Tongue (tissue), 3 donors: ENCODE measurements at places on chromosomes 1 and 21. TPM values are rescaled to one million over a fixed set of nuclear protein-coding genes. Genes with fewer than 3 reads are reported as not detected.

Gene FAM76A
- total RNA-seq = 18.1 TPM

Gene MATN1
- not detected for total RNA-seq

Gene A3GALT2
- not detected for total RNA-seq

Gene MED8
- total RNA-seq = 26.0 TPM

Gene RHD
- 0.92 TPM for total RNA-seq

Gene FAM72B
- 1.5 TPM for total RNA-seq

Gene CYP4A11
- not detected for total RNA-seq

Gene HHIPL2
- total RNA-seq = not detected

Gene PRDM2
- total RNA-seq = 29.5 TPM

Gene PLPPR5
- total RNA-seq = 2.2 TPM

Gene KDF1
- total RNA-seq = 2.3 TPM

Gene ZNF695
- total RNA-seq = 3.5 TPM

Gene ERG
- total RNA-seq = 8.6 TPM

Gene FBLIM1
- 22.4 TPM for total RNA-seq

Gene UBXN10
- total RNA-seq = 0.51 TPM

Gene PCP4
- 1.5 TPM for total RNA-seq

Gene KRTAP19-3
- total RNA-seq = not detected

Gene IFNGR2
- 42.3 TPM for total RNA-seq

Gene COL6A1
- total RNA-seq = 533 TPM

Gene VAMP3
- total RNA-seq = 75.1 TPM

Gene RIT1
- total RNA-seq = 32.6 TPM

Gene ATPAF1
- 63.4 TPM for total RNA-seq

Gene AUNIP
- total RNA-seq = 0.41 TPM

Gene SPRR2D
- not detected for total RNA-seq

Gene PFKFB2
- 9.5 TPM for total RNA-seq

Gene MYCL
- total RNA-seq = 15.7 TPM

Gene INPP5B
- 19.7 TPM for total RNA-seq

Gene LINGO4
- total RNA-seq = 0.41 TPM

Gene ATP1A2
- 144 TPM for total RNA-seq

Gene NHLH1
- total RNA-seq = not detected

Gene GSTM1
- not detected for total RNA-seq

Gene TRIM67
- 0.10 TPM for total RNA-seq

Gene NEGR1
- total RNA-seq = 16.9 TPM

Gene KIF2C
- total RNA-seq = 12.5 TPM

Gene MTARC2
- total RNA-seq = 13.3 TPM

Gene CNIH3
- 2.6 TPM for total RNA-seq

Gene PPP1R15B
- 45.1 TPM for total RNA-seq

Gene ENAH
- total RNA-seq = 107 TPM

Gene ETV3L
- total RNA-seq = not detected

Gene COL11A1
- total RNA-seq = 10.4 TPM

Gene SYT6
- total RNA-seq = 0.10 TPM

Gene ZNF281
- total RNA-seq = 13.5 TPM

Gene SPRR1A
- total RNA-seq = not detected

Gene IARS2
- total RNA-seq = 89.8 TPM

Gene PAQR6
- total RNA-seq = 1.0 TPM

Gene TAF12
- total RNA-seq = 30.3 TPM

Gene DIO1
- not detected for total RNA-seq

Gene MRPL55
- 28.7 TPM for total RNA-seq

Gene ZNF648
- total RNA-seq = 0.51 TPM

Gene RGS13
- total RNA-seq = 0.10 TPM

Gene CLEC20A
- total RNA-seq = not detected

Gene CYP4A22
- not detected for total RNA-seq

Gene NR1I3
- total RNA-seq = not detected

Gene F3
- total RNA-seq = 15.3 TPM

Gene SKI
- 58.8 TPM for total RNA-seq
